ENCODE measurements at places on chromosomes 2 and 18.

GRCh38 chr2:189407281-189408209, 33.7 kb upstream of the WDR75 start:
- no peak for DNase-seq

- DNase-seq: no peak
These were observed 582.1 kb downstream of the ZEB2 start for GRCh38 chr2:143937723-143938350.

DNA sequence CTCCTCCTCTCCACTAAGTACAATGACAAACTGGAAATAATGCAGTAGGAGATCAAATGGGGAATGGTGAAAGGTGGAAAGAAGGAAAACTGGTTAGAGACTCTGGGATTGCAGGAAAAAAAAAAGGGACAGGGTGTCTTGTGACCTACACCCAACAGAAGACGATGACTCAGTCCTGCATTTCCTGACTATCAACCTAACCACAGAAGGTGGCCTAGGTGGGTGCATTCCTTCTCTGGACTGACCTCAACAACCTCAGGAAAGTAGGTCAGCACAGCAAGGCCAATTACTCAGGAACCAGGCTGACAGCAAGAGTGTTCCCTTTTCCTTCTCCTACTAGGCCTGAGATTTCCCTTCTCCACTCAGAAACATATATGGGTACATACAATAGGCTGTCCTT, 1386.4 kb upstream of the ZEB2 start:
- no peak for DNase-seq

DNA sequence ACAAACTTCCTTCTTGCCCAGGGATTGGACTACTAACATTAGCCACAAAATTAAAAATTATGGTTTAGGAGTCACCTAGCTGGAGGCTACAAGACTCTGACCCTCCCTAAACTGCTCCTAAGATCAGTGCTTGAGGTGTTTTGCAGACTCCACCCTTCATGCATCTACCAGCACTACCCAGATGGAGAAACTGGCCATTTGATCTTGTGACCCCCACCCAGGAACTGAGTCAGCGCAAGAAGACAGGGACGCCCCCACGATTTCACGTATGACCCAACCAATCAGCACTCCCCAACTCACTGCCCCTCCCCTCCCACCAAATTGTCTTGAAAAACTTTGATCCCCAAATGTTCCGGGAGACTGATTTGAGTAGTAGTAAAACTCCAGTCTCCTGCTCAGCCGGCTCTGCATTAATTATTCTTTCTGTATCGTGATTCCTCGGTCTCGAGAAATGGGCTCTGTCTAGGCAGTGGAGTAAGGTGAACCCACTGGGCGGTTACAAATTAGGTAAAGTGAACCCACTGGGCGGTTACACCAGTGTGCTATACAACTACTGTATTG, 40.1 kb upstream of the CCDC88A start:
- DNase-seq: no peak

- no peak for DNase-seq
These were observed 24.9 kb downstream of the CIDEA start for GRCh38 chr18:12278741-12279682.

DNA sequence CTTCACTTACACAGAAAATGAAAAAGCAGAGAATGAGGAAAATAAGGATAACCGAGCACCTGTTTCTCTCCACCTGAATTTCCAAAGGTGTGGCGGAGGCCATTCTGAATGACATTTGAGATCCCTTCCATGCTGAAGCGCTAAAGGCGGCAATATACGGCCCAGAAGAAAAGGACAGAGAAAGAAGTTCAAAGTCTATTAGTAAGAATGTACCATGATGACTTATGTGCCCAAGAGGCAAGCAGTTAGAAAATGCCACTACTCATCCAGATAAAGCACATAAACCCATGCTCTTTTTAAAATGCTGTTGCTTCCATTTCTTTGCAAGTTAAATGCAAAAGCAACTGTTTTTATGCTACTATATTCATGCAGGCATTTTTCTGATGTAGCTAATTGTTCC, 37.2 kb downstream of the FEZ2 start:
- DNase-seq: no peak

GRCh38 chr18:23825978-23826405, 136.7 kb downstream of the LAMA3 start:
- no peak for DNase-seq
